Spleen (tissue), 13 donors: ENCODE measurements at places on chromosomes 16 and 17. TPM values are rescaled to one million over a fixed set of nuclear protein-coding genes. Genes with fewer than 3 reads are reported as not detected.

- no peak for DNase-seq
These were observed 65.3 kb downstream of the SPECC1 start for GRCh38 chr17:20074489-20074888.

DNA sequence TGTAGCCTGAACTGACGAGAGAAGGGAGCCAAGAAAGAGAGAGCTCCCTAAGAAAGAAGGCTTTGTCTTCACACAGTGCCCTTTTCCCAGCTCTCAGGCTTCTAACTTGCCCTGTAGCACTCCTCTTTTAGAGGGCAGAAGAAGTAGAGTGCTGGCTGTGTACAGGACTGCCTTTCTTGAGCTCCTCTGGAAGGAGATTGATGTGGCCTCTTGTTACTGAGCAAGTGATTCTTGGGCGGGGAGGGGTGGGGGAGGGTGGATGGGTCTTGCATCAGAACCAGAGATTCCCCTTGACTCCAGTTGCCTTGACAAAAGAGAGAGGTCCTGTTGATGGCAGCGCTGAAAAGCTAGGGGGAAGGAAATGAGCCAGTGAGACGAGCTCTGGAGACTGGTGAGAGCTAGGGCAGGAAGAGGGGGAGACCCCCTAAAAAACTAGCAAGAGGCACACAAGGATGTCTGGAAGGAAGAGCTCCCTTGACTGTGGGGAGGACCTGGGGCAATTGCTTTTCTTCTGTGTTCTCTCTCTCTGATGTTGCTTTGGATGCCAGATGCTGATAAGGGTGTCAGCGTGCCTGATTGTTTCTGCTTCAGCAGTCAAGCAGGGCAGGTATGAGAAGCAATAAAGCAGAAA is 18.4 kb downstream of the GPR179 start:
- peak; percentile 12 for DNase-seq

- no peak for DNase-seq
These were observed 47.3 kb downstream of the CCDC42 start for GRCh38 chr17:8697323-8697741.

GCGR gene
- not detected for total RNA-seq

- no peak for DNase-seq
These were observed 14.0 kb downstream of the MED13 start for GRCh38 chr17:62051053-62051452.

GRCh38 chr17:265718-266117 is 84.3 kb upstream of the DOC2B start:
- DNase-seq: peak; percentile 50

DNA sequence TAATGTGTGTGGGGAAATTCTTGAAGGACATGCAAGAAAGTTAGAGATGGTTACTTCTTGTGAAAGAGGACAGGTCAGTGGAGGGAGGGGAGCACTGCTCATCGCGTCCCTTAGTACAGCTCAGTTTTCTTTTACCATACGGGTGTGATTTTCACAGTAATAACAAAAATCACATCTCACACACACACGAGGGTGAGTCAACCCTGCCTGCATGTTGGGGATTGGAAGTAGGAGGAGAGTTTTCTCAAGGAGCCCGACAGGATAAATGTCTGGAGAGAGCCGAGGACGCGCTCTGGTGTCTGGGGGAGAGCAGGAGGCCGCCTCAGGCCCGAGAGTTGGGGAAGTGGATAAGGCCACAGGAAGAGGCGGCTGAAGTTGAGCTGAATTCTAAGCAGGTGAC is 16.4 kb downstream of the PLCD3 start:
- DNase-seq: no peak
